ENCODE measurements at places on chromosomes 7 and 10. TPM values are rescaled to one million over a fixed set of nuclear protein-coding genes. Genes with fewer than 3 reads are reported as not detected.

Gene C10orf90
- total RNA-seq, result 0.19 TPM

Gene MRPL32
- total RNA-seq, result 145 TPM

Gene URGCP
- total RNA-seq, result 40.9 TPM

Gene LEP
- total RNA-seq, result not detected

Gene RBP4
- total RNA-seq, result 0.56 TPM

Gene PPP1R17
- total RNA-seq, result not detected

Gene SMKR1
- 0.25 TPM for total RNA-seq

Gene MAGI2
- 1.1 TPM for total RNA-seq

Gene MRLN
- not detected for total RNA-seq

Gene NEUROG3
- total RNA-seq, result 0.14 TPM

Gene PRF1
- total RNA-seq, result not detected

Gene DKK1
- total RNA-seq, result 31.2 TPM

Gene TEX36
- not detected for total RNA-seq

Gene KIAA1549
- total RNA-seq, result 3.3 TPM

Gene ENO4
- total RNA-seq, result 0.17 TPM

Gene VWDE
- 3.1 TPM for total RNA-seq

Gene PON1
- total RNA-seq, result not detected

Gene CDHR1
- 0.29 TPM for total RNA-seq

Gene C10orf53
- not detected for total RNA-seq

Gene YWHAG
- total RNA-seq, result 100 TPM

Gene ZMIZ2
- total RNA-seq, result 4.6 TPM
